ENCODE measurements at places on chromosomes 12 and 14.

- DNase-seq: no peak
These were observed 1.4 kb downstream of the DENND5B start for GRCh38 chr12:31589598-31589903.

GRCh38 chr14:59317798-59318505, 129.5 kb downstream of the DAAM1 start:
- no peak for DNase-seq

DNA sequence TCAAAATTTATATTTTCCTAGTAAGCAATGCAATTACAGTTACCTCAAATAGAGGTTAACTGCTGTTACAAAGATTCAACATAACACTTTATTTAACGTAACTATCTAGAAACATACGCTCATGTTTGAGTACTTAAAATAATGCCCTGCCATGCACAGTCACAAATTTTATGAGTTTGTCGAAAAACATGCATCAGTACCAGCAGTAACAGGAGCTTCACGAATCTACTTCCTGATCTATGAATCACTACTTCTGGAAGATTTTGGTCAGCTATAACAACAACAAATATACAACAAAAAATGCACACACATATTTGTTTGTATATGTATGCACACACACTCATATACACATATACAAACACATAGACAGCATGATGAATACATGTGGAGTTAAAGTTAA, 881.8 kb downstream of the FSCB start:
- DNase-seq: no peak

GRCh38 chr14:77148510-77149231, 7.1 kb upstream of the ZDHHC22 start:
- no peak for DNase-seq

- no peak for DNase-seq
These were observed 17.8 kb downstream of the EIF2S1 start for GRCh38 chr14:67377916-67378315.

GRCh38 chr14:100586403-100587085, 673 bp downstream of the BEGAIN start:
- DNase-seq: no peak

DNA sequence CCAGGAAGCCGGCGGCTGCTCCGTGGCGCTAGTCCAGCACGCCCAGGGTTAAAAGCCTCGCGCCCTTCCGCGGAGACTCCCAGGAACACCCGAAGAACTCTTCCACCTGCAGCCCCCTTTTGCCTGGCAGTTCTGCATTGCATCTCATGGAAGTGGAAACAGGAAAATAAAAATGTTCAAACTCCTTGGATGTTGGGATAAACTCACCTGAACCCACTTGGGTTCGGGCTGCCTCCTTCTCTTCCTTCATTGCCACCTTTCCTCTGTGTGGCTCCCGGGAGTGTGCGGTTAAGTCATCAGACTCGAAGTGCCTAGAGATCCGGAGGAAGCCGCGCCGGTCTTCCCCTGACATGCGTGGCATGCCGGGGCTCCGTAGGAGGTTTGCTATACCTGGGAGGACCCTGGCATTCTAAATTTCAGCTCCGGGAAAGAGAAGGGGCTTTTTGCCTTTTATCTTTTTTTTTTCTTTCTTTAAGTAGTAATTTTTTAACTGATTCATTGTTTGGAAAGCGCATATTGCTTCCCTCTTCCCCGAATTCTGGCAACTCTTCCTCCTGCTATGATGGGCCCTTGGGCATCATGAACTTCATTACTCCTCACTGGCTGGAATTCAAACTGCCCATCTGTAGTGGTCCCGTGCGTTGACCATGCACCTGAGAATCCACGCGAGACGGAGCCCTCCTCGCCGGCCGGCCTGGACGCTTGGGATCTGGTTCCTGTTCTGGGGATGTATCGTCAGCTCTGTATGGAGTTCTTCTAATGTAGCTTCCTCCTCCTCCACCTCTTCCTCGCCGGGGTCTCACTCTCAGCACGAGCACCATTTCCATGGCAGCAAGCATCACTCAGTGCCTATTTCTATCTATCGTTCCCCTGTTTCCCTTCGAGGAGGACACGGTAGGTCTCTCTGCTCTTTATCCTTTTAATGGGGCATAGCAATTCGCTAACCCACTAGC, 931.4 kb downstream of the DIO2 start:
- no peak for DNase-seq

GRCh38 chr14:72311116-72311515, 378.9 kb downstream of the RGS6 start:
- no peak for DNase-seq

DNA sequence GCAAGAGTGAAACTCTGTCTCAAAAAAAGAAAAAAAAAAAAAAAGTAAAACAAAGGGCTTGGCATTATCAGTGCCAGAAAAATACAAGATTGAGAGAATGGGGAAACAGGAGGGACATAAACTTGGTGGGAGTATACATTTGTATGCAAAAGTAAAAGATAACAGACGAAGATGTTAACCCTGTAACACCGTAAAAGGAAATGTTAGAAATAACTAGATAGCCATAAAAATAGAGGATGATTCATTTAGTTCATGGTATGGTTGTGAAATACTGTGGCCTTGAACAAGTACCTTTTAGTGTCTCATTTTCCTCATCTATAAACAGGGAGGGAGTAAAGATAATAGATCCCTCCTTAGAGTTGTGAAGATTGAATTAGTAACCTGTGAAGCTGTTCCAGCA, 33.3 kb downstream of the ATP2A2 start:
- peak; percentile 31 for DNase-seq

DNA sequence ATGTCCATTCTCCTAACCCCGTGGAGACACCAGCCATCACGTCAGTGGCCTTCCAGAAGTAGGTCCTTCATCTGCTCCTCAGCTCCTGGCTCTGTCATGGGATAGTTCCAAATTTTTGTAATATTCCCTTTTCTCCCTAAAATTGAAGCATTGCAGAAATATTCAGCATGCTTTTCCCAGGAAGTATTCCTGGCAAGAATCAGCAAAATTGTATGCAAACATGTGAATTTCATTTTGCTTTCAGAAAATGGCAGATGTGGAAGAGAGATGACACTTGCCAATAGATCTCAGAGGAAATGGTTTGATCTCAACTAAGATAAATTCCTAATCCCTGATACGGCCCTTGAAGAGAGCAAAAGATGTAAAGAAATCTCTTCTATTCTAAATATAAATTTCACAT, 298.9 kb downstream of the ITPR2 start:
- no peak for DNase-seq

DNA sequence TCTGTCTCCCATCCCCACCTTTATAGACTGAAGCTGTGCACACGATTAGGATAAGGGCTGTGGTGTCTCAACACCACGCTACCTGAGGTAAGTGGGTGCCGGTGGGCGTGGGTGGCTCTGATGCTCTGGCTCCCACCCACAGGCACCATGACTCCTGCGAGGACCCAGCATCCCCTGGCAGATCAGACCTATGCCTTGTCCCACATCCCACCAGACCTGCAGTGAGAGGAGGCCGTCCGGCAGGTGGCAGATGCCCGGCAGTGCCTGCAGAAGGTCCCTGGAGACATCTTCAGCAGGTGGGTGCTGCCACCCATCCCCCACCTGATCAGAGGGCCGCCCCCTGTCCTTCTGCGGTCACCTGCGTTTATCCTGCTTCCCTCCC, 104.4 kb upstream of the PRB2 start:
- no peak for DNase-seq

DNA sequence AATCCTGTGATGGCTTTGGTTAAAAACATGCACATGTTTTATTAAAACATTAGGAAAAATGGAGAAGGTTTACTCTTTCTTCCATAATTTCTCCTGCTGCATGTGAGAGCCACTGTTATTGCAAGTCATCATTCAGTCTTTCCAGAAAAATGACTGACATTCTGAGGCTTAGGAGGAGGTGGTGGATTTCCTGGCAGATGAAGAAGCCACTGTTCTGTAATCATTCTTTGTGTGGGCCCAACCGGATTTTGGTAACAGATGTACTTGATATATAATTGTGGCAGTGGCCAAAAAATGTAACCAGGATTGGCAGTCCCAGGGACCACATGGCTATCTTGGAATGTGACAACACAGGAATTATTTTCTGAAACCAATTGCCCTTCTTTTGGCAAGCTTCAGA, 120.2 kb downstream of the DAAM1 start:
- no peak for DNase-seq

- DNase-seq: peak; percentile 22
These were observed 47.8 kb downstream of the SLC41A2 start for GRCh38 chr12:104910196-104910840.

DNA sequence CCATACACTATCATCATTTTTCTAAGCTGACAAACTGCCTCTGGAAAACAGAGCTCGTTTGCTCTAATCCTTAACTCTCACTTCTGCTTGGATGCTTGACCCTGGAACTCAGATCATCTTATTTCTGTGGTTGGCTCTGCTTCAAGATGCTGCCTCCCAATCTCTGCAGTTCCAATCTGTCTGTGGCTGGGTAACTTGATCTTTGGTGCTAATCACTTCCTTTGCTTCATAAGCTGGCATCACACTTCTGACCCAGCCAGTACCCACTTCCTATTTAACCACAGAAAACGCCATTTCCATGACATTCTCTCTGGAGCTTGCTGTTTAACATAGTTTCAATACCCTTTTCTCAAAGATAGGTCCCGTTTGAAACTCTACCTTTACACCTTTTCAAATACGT, 254.2 kb downstream of the ACSS3 start:
- DNase-seq: no peak

- DNase-seq: no peak
These were observed 8.1 kb upstream of the EIF2S3B start for GRCh38 chr12:10497602-10498001.

- no peak for DNase-seq
These were observed 205.6 kb downstream of the BCL11B start for GRCh38 chr14:99066378-99066777.

GRCh38 chr14:101713621-101714349, 47.7 kb upstream of the PPP2R5C start:
- no peak for DNase-seq

GRCh38 chr14:28603606-28604005, 163.0 kb upstream of the FOXG1 start:
- DNase-seq: no peak

GRCh38 chr12:109844091-109844490, 10.9 kb upstream of the TRPV4 start:
- DNase-seq: no peak

- DNase-seq: no peak
These were observed 10.3 kb downstream of the MIS18BP1 start for GRCh38 chr14:45242706-45243105.

- DNase-seq: peak; percentile 46
These were observed 947 bp upstream of the LRRC9 start for GRCh38 chr14:59918824-59919569.

DNA sequence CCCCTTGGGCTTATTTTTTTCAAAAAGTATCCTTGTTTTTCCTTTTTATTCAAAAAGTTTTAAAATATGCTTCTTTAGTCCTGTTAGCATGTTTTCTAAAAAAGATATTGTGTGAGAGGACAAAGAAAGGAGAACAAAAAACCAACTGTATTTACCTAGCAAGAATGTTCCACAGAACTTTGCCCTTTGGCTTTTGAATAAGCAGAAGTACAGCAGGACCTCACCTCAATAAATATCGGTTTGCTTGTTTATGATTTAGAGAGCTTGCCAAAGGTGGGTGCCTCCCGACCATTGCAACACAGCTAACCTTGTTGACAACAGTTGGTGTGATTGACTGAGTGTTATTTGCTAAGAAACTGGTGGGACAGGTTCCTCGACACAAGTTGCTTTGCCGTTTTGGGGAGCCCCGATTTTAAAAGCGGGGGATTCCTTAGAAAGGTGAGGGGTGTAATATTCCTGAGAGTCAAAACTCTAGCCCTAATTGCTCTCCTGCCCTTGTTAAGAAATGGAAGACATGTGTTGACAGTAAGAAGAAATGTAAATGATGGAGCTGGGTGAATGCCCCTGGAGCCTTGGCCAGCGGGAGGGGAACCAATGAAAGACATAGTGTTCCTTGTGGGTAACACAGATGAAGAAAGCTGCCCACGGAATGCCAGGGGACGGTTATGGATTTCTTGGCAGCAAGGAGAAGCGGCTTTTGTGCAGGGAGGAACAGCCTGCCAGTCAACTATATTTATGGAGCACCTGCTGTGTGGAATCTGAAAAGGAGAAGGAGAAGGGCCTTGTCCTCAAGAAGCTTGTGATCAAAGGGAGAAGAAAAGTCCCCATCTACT, 13.7 kb downstream of the MYBPC1 start:
- DNase-seq: no peak

DNA sequence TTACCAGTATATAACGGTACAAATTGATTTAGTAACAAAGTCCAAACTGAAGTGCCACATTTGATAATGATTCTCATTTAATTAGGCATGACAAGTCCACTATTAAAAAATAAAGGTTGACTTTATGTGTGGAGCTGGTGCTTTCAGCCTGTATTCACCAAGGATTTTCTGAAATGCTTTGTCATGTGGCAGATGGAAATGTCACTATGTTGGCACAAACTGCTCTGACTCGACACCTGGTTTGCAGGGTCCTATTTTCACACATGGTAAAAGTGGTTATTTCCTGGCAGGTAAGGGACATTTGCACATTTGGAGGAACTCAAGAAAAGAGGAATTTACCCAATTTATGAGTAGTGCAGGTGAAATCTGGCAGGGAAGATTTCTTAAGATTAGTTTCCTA, 572.6 kb upstream of the MDGA2 start:
- no peak for DNase-seq

GRCh38 chr14:24093901-24094840, at the start of gene PCK2:
Gene PCK2 (plus strand): TSS chr14:24094311. CDS start chr14:24094406, 95 bp downstream.
- DNase-seq: peak; percentile 98

DNA sequence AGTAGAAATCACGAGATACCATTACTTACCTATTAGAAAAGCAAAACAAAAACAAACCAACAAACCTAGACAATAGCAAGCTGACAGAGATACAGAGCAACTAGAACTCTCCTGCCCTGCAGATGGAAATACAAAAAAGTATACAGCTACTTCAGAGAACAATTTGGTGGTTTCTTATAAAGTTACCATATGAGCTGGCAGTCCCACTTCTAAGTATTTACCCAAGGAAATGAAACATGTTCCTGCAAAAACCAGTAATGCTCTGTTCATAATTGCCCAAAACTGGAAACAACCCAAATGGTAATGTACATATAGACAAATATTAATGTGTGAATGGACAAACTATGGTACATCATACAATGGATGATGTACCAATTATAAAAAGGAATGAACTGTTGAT, 31.7 kb downstream of the FUT8 start:
- DNase-seq: no peak

DNA sequence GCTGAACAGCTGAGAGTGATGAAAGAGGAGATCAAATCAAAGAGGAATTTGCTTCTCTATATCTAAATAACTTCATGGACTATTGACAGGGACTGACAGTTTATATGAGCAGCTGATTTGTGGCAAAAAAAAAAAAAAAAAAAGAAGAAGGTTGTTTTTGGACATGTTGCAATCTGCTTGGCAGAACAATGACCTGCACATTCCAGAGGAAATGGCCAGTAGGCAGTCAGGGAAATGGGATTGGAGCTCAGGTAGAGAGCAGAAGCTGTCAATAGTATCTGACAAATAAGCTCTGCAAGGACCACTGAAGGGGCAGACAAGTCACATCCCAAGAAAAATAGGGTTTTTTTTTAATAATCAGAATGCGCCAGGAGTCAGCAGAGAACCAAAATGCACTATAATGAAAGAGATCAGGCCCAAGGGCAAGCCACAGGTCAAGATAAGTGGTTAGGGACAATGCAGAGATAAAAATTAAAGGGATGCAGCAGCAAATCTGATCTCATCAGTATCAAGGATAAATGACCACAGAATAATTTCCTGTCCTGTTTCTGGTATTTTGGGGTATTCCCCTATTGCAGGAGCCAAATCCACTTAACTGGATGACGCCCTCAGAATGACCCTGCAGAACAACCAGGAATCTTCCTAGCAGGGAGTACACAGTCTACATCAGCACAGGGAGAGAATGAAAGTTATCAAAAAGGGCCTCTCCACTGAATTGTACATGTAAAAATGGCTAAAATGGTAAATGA, 22.6 kb upstream of the DUSP16 start:
- DNase-seq: no peak

Measured in AG08395 (cell line).